ENCODE measurements at places on chromosomes 16 and 17. TPM values are rescaled to one million over a fixed set of nuclear protein-coding genes. Genes with fewer than 3 reads are reported as not detected.

GRCh38 chr16:12026741-12027490 lies 50.4 kb downstream of the SNX29 start:
- no peak for DNase-seq

- DNase-seq: no peak
Observed at GRCh38 chr17:4807605-4808377, 839 bp downstream of the PLD2 start.

Gene ZNF750
- total RNA-seq: not detected

Gene CCL22
- not detected for total RNA-seq

GRCh38 chr16:59913666-59914065 lies 1179.5 kb upstream of the GOT2 start:
- no peak for DNase-seq

DNA sequence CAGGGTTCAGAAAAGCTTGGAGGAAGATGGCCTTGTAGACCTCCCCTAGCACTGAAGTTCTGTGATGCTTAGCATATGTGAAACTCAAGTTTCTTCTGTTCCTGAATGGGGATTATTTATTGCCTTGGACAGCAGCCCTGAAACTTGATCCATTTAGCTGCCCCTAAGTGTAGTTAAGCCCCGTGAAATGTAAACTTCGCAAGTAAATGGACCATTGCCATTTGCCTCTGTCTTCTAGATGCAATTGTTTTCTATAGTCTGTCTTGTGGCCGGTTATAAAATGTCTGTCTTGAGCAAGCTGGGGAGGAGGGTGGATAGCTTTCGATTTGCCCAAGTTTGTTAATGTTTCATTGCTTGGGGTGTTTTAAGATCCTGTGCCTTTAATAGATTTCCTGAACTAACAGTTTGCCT lies 261.8 kb downstream of the CDH13 start:
- no peak for DNase-seq

Gene TEKT3
- total RNA-seq: not detected

All from activated CD8-positive, alpha-beta memory T cell treated with anti-CD3 and anti-CD28 coated beads, Interleukin-2, amount 10 ng/mL, durations not matched to agents 7 days and 5 days (primary cell).